ENCODE measurements at places on chromosomes 1 and 21.

DNA sequence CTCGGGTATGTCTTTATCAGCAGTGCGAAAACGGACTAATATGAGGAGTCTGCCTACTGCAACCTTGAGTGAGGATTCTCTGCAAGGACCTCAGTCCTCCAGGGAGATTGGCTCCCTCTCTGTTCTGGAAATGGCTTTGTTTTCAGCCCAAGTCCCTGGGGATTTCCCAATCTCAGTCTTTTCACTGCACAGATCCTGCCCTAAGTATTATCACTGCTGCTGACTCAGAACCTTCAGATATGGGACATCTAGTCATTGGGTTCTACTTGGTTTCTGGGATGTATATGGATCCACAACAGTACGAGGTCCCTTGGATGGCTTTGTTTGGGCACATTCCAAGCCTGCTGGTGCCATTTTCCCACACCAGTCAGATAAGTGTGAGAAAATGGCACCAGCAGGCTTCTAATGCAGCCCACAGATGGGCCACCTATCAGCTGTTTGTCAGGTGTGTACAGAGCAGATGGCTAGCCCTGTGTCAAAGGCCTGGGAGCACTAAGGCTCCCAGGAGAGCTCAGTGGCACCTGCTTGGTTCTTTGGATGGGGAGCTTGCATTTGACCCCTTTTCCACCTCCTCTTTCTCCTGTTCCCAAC lies 27.4 kb downstream of the ELF3 start:
- peak; percentile 42 for DNase-seq

GRCh38 chr1:172088256-172088655 lies 247.0 kb downstream of the DNM3 start:
- DNase-seq, result no peak

DNA sequence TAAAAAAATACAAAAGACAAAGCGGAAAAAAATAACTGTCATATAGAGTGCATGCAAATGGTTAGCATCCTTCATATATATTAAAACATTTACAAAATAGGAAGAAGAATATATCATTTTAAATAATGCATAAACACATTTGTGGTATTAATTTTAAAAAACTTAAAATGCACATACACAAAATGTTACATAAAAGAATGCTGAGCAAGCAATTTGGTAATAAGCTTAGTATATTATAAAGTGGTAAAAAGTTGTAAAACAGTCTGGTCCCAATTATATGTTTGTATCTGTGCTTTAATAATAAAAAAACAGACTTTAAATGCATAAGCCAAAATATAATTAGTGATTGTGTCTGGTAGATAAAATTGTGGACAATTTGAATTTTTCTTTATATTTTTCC lies 394.6 kb downstream of the USH2A start:
- no peak for DNase-seq

DNA sequence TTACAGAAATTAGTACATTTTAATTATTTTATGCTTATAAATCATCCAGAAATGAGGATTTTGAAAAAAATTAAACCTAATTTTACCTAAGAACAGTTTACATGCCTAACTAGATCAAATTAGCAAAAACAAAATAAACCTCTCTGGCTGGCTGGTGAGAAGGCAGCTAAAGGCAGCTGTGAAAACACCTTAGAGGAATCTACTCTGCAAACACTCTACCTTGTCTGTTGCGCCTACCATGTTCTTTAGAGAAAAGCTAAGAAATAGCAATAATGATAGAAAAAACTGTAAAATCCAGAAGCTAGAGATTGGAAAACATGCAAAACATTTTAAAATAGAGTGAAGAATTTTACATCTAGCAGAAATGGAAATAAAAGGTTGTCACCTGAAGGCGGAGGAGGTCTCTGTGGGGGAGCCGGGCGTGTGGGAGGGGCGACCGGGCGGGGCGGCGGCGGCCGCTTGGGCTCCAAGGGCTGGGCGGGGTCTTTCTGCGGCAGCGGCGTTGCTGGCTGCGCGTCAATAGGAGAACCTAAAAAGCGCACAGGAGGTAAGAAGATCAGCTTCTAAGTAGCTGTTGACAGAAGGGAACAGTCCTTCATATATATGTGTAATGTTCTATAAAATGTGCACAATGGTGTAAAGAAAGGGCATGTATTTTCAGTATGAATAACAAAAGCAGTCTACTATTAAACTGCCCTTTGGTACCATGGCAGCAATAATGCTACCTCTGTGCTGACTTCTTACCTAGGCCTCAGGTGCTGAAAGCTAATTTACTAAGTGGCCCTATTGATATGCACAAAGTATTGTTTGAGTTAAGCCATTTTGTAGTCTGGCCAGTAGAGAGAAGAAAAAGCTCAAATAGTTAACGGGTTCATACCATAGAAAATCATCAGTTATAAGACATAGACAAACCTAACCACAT lies 33.3 kb upstream of the CFAP298 start:
- DNase-seq, result no peak

- DNase-seq, result no peak
Observed at GRCh38 chr1:220757441-220757840, 9.3 kb downstream of the MTARC2 start.

DNA sequence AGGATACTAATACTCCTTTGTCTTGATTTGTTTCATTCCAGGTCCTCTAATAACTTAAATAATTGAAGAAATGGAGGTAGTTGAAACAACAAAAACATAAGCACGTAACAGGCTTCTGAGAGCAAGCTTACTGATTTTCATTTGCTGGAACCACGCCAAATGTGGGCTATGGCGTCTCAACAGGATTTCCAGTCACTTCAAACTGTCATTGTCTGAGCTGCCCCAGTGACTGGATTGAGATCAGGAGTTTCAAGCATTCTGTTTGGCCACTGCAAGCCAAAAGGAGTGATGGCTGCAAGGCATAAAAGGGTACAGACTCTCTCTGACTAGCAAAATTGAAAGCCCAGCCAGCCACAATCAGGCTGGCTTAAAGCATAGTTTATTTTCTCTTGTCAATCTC lies 289.9 kb downstream of the DPYD start:
- no peak for DNase-seq

DNA sequence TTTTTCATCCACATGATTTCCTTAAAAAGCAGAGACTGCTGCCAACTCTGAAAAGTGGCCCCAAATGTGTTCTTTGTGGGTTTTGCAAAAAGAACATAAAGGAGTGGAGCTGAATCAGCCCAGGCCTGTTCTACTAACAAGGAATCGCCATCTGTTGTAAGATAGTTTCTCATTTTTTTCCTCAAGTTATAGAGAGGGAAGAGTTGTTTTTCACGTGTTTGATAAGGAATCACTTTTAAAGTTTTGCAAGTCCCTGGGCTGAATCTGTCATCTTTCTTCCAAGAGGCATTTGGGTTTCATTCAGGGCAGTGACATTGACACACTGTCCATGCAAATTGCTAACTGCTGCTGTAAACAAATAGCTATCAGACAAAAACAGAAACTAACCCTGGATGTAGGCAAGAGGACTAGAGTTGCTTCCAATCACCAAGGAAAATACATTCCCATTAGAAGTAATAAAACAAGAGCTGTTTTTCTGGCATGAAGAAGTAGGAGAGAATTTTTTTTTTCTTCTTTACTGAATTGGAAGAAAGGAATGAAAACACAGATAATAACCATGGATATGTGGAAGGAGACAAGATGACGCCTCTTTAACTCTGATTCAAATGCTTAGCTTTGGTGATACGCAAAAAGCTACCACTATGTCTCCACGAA lies 58.8 kb upstream of the TBX15 start:
- peak; percentile 3 for DNase-seq
